ENCODE measurements at places on chromosomes 16 and 17.

GRCh38 chr17:72560303-72561247, 439.8 kb downstream of the SOX9 start:
- DNase-seq: no peak

GRCh38 chr16:19722981-19723380, 4.9 kb downstream of the IQCK start:
- no peak for DNase-seq

- DNase-seq: no peak
Observed at GRCh38 chr16:87515475-87516330, 22.9 kb upstream of the ZCCHC14 start.

GRCh38 chr16:89925596-89926079, 2.5 kb downstream of the TUBB3 start:
- no peak for DNase-seq
